ENCODE measurements at places on chromosomes 2 and 18.

GRCh38 chr18:70221156-70221914 lies 15.8 kb upstream of the RTTN start:
- DNase-seq: peak; percentile 50

DNA sequence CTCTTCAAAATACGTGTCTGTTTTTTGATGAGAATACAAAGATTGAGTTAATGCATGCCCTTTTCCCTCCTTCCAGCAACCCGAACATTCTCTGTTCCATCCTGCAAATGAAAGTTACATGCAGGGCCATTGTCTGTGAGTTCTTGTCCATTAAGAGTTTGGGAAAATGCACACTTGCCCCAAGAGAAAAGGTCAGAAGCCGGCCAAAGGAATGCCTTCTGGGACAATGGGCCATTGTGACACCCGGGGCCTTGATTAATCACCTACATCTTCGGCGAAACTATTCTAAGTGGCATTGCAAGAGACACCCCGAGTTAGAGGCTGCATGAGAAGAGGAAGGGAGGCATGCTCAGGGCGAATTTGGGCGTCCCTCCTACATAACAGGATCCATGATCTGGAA lies 73.7 kb upstream of the COPS8 start:
- no peak for DNase-seq

GRCh38 chr18:13562494-13563029 lies 163.8 kb downstream of the FAM210A start:
- DNase-seq: peak; percentile 39

GRCh38 chr2:45169339-45170190 lies 160.3 kb upstream of the SIX2 start:
- no peak for DNase-seq

- no peak for DNase-seq
Observed at GRCh38 chr2:235598532-235599531, 105.0 kb downstream of the AGAP1 start.

GRCh38 chr18:54203914-54204313 lies 20.6 kb downstream of the MBD2 start:
- DNase-seq: no peak

DNA sequence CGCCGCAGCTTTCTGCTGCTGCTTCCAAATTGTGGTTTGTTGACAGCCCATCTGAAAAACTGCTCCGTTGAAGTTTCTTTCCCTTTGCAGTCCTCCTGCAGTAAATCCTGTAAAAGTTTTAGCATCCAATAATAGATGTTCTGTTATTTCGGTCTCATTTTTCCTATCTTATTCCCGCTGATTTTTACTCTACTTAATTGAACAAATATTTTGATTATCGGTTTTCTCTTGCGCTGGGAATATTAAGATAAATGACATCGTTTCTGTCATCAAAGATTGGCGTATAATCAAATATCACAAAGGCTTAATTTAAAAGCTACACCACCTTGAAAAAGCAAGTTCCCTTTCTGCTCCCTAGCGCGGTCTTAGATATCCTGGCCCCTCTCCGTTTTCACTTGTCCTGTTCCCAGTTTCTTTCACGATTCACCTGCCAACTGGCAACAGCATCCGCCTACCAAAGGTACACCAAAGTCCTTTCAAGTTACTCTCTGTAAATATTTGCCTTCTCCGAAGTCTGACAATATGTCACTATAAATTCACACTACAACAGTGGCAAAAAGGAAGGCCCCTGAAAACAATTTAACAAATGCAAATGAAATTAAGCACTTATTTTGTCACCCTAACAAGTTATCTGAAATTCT lies 1.0 kb upstream of the STRN start:
- DNase-seq: no peak

DNA sequence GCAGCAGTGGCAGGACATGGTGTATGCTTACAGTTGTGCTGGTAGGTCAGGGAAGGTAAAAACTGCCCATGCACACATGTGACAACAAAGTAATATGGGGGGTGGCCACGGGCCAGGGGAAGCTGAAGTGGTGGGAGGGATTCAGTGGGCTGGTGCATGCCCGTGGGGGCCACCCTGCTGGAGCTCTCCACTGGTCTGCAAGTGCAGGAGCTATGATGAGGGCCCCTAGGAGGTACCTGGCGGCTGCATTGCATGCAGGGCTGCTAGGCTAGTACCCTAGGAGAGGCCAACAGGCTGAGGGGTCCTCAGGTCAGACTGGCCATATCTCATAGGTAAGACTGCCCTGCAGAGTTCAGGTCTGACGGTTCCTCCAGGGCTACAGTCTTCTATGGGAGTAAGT lies 265.9 kb downstream of the NUP35 start:
- no peak for DNase-seq

- no peak for DNase-seq
Observed at GRCh38 chr2:86485103-86485502, 43.9 kb downstream of the KDM3A start.

DNA sequence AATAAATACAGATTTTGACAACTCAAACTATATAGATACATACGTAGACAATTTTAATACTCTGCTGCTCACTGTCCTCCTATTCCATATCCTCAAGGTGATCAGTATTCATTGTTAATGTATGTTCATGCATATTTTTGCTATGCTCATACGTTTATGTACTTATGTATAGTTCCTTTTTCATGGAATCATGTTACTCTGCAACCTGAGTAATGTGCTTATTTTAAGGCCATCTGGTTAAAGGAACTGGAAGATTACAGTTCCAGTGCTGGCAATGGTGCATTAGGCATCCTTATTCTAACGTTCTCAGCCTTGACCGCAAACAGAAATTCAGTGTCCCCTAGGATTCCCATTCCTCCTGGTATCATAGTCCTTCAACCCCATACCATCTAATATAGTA lies 385.0 kb upstream of the TNP1 start:
- no peak for DNase-seq

- peak; percentile 71 for DNase-seq
Observed at GRCh38 chr2:237943395-237944094, 23.3 kb upstream of the UBE2F start.

GRCh38 chr2:223735035-223735640 lies 102.2 kb downstream of the AP1S3 start:
- DNase-seq: no peak

- no peak for DNase-seq
Observed at GRCh38 chr18:72235422-72235821, 308.7 kb downstream of the CBLN2 start.

DNA sequence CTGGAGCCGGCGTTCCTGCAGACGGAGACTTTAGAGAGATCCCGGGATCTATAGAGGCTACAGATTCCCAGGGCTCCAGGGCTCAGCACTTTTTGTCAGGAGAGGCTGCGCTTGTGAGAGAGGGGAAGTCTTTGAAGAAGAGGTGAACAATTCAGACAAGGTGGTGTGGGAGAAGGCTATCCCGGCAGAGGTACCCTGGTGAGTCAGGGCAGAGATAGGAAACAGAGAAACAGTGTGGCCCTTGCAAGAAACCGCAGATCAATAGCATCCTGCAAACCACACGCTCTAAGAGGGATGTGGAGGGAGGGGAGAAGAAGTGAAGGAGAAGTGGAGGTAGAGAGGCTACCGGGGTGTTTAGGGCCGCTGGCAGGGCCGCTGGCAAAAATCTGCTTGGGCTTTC lies 160.5 kb upstream of the APCDD1 start:
- no peak for DNase-seq

GRCh38 chr18:31555971-31556747 lies 35.5 kb upstream of the TTR start:
- peak; percentile 82 for DNase-seq

DNA sequence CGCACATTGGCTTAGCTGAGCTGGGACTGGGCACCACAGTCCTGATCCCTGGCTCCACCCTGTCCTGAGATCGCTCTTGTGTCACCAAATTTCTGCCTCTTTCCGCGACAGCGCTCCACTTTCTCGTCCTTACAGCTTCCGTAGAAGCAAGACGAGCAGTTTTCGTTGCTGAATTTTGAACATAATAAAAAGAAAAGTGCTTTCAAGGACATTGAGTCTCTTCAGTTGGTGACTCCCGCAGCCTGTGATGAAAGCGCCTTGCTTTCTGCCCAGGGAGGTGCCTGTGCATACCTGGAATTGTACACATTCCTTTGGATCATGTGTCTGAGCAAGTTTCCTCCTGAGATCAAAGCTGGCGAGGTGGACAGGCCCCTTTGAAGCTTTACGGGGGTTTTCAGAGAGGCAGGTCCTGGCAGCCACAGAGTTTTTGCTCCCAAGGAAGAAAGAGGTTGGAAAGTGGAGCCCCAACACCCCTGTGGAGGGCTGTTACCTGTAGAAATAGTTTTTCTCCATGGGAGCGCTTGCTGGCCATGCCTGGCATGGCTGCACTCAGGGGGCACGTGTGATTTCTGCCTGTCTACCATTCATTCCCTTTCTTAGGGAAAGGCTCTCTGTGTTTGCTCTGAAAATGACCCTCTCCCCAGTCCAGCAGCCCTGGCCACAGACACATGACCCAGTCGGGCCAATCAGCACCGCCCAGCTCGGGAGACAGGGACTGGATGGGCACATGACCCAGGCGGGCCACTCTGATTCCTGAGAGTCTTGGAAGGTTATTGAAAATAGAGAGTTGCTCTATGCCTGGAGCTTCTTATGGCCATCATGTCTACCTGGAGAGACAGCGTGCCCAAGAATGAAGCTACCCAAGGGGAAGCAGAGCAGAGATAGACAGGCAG lies 115.6 kb upstream of the OTOS start:
- DNase-seq: no peak
